ENCODE measurements at places on chromosomes 6 and 20.

DNA sequence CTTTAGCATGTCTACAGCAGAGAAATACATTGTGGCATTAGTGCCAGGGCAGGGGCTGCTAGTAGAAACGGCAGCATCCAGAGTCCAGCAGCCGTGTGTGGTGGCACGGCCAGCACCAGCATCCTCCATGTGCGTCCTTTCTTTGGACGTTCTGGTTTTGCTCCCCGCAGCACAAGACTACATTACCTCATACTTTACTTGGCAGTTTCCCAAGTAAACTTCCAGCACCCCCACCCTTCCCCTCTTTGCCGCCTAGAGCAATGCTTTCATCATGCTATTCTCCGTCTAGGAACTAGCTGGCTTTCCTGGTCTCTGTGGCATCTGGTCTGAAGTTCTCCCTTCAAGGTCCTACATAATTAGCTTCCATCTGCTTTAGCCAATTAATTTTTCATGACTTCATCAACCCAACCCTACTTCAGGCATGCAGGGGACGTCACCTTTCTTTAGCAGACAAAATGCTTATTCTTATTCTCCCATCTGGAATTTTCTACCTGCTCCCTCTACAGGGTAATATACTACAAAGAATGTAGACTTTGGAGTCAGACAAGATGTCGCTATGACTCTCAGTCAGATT, 67.6 kb downstream of the BLOC1S5 start:
- DNase-seq = no peak

GRCh38 chr6:88785478-88785877, 177.9 kb downstream of the RNGTT start:
- no peak for DNase-seq

GRCh38 chr6:31529329-31530150, 778 bp downstream of the MCCD1 start:
- DNase-seq = no peak

- DNase-seq = no peak
Measured at GRCh38 chr20:4086771-4087687, 71.7 kb upstream of the RNF24 start.

- peak; percentile 68 for DNase-seq
Measured at GRCh38 chr20:44733341-44734069, 12.2 kb upstream of the KCNK15 start.

DNA sequence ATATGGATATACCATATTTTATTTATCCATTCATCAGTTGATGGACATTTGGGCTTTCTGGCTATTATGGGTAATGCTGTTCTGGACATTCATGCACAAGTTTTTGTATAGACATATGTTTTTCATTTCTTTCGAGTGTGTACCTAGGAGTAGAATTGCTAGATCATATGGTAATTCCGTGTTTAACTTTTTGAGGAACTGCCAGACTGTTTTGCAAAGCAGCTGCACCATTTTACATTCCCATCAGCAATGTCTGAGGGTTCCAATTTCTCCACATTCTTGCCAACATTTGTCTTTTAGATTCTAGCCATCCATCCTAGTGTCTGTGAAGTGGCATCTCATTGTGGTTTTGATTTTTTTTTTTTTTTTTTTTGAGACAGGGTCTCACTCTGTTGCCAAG, 20.8 kb downstream of the SRC start:
- no peak for DNase-seq

DNA sequence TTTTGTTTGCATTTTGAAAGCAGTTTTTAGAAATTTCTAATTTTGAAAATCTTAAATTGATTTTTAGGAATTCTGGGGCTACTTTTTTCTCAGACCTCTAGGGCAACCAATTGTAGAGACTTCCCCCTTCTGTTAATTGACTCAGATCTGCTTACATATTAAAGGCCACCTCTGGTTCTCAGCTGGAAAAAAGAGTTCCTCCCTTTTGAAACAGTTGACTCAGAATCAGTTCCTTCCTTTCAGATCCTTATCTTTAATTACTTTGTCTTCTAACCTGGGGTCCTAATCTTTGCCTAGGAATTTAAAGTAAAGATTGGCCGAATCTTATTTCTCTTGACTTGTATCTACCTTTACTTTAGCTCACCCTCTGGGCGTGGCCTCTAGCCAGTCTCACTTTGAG, 146.8 kb downstream of the LAMA2 start:
- DNase-seq = no peak

GRCh38 chr6:89385846-89386245, 26.2 kb downstream of the RRAGD start:
- no peak for DNase-seq

DNA sequence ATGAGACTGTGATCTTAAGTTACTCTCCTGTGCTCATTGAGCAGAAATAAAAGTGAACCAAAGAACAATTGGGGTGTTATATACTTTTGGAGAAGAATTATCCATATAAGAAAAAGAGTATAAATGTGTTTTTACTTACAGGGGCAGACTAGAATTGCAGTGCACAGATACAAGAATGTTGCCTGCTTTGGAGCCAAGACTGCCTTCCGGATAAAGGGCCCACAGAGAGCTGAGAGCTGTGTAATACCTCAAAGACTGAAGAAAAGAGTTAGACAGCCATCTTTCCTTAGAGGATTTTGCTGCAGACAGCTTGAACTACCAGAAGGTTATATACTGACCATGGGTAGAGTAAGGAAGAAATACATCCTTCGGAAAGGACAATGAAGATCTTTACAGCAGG, 1235.5 kb upstream of the CITED2 start:
- DNase-seq = no peak

DNA sequence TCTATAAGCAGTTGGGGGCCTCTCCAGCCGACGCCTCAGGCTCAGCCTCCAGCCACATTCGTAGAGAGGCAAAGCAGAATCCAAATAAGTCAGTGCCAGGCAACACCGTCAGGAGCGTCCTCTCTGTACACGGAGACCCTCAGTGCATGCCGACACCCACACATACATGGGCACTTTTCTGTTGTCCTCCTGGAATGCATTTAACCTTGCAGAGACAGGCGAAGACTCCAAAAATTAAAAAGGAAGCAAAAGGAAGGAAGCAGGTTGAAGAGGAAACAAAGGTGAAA, 325.9 kb downstream of the TAF4 start:
- no peak for DNase-seq

DNA sequence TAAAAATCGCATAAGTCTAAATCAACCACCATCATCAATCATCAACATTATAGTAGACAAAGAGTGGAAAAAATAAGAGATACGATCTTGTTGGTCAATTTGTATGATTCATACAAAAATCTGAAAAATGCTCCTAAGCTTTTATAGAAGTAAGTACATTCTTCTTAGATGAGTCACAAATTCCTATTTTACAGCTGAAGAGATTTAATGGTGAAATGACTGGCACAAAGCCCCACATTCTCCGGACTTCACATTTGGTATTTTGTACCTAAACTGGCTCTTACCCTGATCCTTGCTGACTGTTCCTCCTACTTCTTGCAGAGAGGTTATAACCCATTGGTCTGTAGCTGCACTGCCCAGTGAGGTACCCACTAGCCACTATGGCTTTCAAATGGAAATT, 29.9 kb upstream of the PREP start:
- DNase-seq = no peak

GRCh38 chr20:19658137-19658536, 99.9 kb upstream of the RIN2 start:
- no peak for DNase-seq

DNA sequence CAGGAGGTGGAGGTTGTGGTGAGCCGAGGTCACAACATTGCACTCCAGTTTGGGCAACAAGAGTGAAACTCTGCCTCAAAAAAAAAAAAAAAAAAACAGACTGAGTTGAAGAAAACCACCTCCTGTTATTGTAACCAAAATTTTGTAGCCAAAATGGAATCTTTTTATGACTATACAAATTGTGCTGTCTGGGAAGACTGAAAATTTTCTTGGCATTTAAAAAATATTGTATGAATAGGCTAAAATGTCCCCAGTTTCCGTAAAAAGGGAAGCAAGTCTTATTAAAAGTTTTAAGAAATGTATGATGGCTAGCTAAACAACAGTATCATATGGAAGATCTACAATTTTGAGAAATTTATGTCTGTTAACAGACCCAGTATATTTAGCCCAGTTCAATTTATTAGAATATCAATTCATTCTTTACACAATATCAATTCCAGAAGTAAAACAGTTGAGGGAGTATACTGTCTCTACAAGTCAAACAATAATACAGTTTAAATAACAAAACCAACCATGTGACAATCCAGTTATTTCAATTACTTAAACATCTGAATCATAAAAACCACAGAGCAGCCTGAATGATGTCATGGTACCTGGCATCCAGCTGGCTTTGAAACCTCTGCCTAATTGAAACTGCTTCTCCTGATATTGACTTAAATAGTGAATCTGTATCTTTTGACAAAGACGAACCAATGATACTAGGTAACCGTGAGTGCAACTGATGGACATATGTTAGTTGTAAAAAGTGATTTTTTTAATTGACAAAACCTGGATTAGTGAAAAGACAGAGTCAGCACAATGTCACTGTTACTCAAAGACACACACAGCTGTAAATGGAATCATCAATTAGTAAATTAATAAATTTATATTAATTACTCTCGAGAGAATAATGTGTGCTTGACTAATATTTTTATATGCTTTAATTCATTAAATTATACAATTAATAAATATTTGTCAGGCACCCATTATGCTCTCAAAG, 166.6 kb upstream of the MARCKS start:
- no peak for DNase-seq

GRCh38 chr6:48641544-48641943, 530.5 kb upstream of the PTCHD4 start:
- DNase-seq = no peak

DNA sequence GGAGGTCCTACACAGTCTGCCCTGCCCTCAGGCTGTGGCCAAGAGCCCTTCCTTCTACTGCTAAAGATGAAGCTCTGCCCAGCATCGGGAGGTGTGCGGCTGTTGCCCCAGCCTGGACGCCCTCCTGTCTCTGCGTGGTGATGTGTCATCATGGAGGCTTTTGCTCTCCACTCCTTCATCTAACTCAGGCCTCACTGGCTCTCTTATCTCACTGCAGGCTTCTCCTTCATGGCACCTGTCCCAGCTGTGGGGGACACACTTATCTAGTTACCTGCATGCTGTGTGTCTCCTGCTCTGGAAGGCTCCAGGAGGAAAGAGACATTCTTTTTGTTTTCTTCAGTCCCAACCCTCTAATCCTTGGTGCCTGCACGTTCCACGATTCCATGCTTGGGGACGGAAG, 89.1 kb downstream of the PSMG4 start:
- DNase-seq = no peak
